Fibroblast of the aortic adventitia (primary cell): ENCODE measurements at places on chromosomes 13 and 19. TPM values are rescaled to one million over a fixed set of nuclear protein-coding genes. Genes with fewer than 3 reads are reported as not detected.

Gene KLK10
- total RNA-seq: 0.27 TPM in 1 of 2 replicates, not detected in the other

Gene TTC9B
- total RNA-seq: not detected in 2 replicates

Gene ZNF432
- 7.9 and 9.7 TPM in 2 replicates for total RNA-seq

Gene CPB2
- not detected in 2 replicates for total RNA-seq

Gene MISP3
- total RNA-seq: 0.72 TPM in 1 of 2 replicates, not detected in the other

Gene ZNF229
- total RNA-seq: 13.6 and 23.4 TPM in 2 replicates

Gene CLEC4G
- not detected in 2 replicates for total RNA-seq

Gene NLRP5
- not detected in 2 replicates for total RNA-seq
